Activated CD4-positive, CD25-positive, alpha-beta regulatory T cell treated with anti-CD3 and anti-CD28 coated beads, Interleukin-2, amount 50 U/mL, for 16 hours (primary cell): ENCODE measurements at places on chromosomes 7 and 10.

GRCh38 chr7:144820552-144820951 lies 15.3 kb downstream of the TPK1 start:
- no peak for DNase-seq

DNA sequence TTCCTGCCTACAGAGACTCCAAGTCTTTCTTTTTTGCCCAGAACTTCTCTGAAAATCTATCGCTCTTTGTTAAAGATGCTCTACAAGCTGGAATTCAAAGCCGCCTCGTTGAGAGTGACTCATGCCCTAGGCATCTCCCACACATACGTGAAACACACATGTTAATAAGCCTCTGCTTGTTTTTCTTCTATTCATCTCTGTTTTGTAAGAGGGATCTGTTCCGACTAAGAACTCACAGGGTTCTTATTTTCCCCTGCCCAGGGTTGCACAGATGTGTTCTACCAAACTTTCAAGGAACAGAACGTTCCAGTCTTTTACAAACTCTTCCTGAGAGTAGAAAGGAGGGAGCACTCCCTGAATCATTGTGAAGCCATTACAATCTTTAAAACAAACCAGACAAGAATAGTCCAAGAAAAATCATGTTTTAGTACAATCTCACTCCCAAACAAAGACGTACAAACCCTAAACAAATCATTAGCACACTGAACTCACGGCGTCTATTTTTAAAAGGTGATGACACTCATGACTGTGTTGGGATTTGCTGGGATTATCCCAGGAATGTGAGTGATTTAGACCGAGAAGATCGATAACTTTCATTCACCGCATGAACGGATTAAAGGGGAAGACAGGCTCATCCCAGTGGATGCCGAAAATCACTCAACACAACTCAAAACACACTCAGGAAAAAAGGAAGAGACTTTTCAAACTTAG lies 55.3 kb upstream of the INPP5A start:
- no peak for DNase-seq

DNA sequence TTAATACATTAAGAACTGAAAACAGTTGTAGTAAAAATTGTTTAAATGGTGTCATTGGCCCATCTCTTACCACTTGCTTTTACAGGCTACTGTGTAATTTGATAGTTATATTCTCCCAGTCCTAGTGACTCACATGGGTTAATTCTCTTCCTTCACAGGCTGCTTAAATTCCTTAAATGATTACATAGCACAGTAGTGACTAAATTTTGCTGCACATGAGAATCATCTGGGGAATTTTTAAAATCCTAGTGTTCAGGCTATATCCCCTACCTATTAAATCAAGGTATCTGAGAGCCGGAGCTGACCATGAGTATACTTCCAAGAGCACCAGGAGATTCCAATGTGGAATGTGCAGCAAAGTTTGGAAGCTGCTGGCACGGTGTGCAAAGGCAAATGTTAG lies 45.3 kb upstream of the ZNF800 start:
- DNase-seq: no peak

DNA sequence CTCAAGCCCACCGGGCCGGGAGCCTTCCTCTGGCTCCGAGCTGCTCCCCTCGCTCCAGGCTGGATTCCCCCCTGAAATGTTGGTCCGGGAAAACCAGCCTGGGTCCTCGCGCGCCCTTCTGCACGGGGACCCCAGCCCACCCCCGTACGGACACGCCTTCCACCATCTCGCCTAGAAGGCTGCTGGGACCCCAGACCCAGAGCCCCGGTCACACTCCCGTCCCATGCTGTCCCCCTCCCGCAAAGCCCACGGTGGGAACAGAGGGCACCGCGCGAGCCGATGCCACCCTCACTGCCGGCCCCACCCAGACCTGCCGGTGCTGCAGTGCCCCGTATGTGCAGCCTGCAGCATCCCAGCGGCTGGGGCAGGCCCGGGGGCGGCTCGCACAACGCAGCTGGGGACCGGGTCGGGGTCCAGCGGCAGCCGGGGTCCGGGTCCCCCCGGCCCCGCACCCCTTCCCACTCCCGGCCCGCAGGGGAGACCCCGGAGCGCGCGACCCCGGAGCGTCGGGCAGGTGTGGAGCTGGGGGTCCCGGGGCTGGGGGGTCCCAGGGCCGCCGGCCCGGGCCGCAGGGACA lies 871 bp downstream of the SPOCK2 start:
- no peak for DNase-seq

DNA sequence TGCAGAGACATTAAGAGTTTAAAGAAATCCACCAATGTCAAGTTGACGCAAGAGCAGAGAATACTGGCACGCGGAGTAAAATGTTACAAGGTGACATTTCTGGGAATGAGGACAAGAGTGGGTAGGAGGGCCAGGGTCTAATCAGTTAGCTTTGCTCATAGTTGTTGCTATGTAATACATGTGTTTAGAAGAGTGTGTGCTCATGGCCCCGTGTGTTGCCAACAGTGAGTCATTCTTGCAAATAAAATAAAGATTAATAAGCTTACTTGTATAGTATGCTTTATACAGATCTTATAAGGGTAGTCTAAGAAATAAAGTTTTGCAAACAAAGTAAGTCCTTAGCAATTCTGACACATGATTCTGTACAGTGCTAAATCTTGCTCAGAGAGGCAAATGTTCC lies 64.5 kb downstream of the DNMBP start:
- DNase-seq: no peak

DNA sequence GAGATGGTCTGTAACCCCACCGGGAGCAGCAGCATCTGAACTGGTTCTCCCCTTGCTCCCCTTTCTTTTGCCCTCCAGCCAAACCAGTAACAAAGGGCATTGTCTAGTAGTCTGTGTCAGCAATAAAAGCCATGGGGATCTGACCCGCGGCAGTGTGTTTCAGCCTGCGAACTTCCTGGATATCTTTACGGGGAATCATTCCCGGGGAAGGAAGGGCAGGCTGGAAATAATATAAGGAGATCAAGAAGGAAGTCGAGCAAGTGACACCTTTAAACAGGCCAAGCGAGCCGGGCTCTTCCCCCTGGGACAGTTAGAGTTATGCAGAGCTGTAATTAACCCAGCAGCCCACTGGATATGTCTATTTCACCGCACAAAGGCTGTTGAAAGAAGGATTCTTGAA lies 661.2 kb upstream of the GALNT17 start:
- no peak for DNase-seq

DNA sequence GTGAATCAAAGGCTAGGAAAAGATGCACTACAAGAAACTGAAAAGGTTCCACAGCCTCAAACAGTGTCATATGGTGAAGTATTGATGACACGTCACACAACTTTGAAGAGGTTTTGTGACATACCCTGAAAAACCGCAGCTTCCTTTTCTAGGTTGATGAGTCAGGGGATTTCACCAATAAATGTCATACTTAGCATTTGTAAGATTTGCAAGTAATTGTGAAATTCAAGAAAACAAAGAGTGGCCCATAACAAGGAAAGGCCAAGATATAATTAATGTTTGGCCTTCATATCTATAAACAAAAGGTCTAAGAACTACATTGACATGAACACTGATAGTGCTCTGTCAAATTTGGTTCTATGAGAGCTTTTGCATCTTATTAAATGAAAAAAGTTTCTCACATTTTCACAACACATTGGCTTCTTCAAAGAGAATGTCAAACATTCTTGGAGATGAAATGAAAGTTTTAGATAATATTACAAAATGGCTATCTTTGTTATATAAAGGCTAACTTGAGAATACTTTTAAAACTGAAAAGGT lies 62.0 kb upstream of the NAMPT start:
- DNase-seq: peak; percentile 52

DNA sequence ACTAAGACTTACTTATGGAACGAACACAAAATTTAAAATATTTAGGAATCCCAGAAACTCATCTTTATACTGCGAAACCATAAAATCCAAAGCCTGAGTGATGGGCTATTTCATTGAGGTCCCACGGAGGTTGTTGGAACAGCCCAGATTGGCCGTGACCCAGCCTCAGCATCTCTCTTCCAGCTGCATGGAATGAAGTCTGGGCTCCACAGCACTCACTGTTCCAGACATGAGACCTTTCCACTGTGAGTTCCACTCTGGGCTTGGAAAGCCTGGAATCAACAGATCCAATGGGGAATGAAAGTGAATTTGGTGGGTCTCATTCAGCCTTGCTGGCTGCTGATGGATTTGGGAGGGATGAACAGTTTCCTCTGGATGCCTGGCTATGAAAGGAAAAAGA lies 184.9 kb downstream of the EMX2 start:
- DNase-seq: no peak

DNA sequence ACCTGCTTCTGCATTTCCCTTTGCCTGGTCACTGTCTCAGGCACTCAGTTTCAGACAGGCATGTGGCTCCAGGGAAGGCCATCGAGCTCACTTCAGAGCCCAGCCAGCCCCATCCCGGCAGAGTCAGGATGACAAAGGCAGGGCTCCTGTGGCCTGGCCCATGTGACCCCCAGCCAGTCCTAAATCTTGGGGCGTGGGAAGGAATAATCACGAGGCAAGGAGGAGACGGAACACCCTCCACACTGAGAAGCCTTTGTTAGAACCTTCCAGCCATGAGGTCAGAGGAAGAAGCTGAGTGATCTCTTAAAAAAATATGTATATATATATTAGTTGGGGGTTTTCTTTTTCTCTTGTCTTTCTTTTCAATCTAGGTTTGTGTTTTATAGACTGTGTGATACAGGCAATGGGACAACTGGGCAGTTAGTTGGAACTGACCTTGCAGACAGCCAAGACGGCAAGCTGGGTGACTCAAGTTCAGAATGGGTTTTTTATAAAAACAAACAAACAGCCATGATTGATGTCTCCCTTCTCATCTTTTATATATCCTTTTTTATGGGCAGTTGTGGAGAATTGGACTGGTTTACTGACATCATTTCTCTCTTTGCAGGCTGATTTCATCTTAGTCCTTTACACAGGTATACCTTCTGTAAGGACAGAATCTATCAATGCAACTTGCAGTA lies 60.8 kb downstream of the CHN2 start:
- no peak for DNase-seq

- DNase-seq: no peak
Observed at GRCh38 chr10:24008164-24009091, 200.5 kb upstream of the KIAA1217 start.

DNA sequence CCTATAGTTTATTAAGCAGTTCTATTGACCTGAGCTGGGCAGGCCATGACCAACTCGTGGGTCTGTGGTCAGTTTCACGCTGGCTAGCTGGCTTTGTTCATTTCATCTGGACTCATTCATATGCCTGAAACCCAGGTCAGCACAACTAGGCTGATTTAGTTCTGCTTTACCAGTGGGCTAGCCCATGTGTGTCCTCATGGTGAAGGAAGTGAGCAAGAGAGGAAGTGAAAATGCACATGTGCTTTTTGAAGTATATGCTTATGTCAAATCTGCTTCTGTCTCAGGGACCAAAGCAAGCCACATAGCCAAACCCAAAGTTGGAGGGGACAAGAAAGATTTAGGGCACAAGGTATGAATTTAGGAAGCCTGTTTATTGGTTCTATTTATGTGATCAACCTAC lies 154.5 kb downstream of the RNF133 start:
- DNase-seq: no peak

DNA sequence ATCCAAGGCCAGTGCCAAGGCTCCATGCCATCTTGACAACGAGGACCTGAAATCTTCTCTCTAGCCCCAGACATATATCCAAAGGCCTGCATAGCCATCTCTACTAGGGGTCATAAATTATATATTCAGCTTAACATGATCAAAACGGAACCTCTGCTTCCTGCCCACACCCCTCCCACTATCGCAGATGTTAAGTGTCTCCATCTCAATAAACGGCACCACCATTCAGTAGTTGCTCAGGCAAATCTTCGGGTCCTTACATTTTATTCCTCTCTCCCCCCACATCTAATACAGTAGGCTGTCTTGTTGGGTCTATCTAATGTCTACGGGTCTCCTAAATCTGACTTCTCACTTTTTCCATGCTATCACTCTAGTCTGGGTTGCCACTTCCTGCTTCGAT lies 201.1 kb upstream of the PLXNA4 start:
- no peak for DNase-seq

- DNase-seq: no peak
Observed at GRCh38 chr7:131897016-131897789, 340.8 kb upstream of the PODXL start.

- DNase-seq: no peak
Observed at GRCh38 chr7:93810561-93810960, 80.0 kb downstream of the TFPI2 start.

GRCh38 chr7:108114117-108114841 lies 15.9 kb downstream of the LAMB4 start:
- no peak for DNase-seq

DNA sequence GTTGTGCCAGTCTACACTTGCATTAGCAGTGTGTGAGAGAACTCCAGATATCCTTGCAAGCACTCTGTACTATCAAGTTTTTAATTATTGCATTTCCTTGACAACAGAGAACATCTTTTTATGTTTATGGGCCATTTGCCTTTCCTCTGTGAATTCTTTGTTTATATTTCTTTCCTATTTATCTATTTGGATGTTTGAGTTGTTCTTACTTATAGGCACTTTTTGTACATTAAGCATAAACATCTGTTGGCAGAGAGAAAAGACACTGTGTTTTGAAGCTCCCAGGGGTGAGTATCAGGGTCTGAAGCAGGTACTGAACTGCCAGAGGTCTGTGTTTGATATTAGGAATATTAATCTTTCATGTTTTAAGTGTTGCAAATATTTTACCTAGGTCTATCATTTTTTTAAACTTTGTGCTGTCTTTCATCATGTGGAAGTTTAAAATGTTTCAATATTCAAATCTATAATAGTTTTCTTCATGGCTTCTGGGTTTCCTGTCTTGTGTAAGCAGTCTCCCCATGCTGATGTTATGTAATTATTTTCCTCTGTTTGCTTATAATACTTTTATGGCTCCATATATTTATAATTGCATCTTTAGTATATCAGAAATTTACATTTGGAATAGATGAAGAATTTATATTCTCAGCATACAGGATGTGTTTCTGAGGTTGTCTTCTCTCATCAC lies 17.7 kb upstream of the PDCD4 start:
- DNase-seq: no peak

DNA sequence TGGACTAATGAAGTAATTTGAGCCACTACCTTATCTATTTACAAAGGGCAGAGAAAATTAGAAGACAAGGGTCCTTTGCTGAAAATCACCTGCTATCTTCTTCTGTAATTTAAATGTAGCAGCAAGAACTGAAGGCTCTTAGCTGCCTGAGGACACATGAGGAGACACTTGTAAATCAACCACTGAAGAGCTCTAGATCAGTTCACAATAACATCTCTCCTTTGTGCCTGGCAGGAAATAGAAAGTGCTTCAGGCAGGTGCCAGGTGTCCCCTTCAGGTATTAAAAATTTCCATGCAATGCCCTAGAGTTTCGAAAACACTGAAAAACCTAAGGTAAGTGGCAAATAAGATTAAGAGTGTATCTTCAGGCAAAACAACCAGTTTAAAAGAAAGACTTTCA lies 474.6 kb downstream of the GRM8 start:
- DNase-seq: no peak

DNA sequence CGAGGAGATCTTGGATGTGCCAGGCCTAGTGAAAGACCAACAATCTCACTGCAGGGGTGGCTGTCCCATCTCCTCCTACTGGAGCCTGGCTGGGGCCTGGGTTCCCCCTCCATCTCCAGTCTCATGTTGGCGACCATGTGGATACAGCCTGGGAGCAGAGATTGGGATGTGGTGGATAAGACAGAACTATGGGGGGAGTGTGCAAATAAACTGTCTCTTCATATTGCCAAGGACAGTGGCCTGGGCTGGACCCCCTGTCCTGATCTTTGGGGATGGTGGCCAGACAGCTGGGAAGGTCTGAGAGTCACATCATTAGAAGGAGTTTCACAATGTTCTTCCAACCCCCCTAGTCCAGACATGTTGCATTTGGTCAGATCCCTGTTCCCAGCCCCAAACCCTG lies 5.8 kb upstream of the MINDY4 start:
- no peak for DNase-seq
